HepG2 (cell line): ENCODE measurements at places on chromosomes 7 and 10. TPM values are rescaled to one million over a fixed set of nuclear protein-coding genes. Genes with fewer than 3 reads are reported as not detected.

Gene THNSL1
- polyA plus RNA-seq: 1.2 and 1.3 TPM in 2 replicates

Gene VGF
- 0.12 and 0.21 TPM in 2 replicates for polyA plus RNA-seq

Gene HMX3
- not detected in 2 replicates for polyA plus RNA-seq

Gene COL17A1
- 0.03 and 0.13 TPM in 2 replicates for polyA plus RNA-seq

Gene RSPH10B
- 0.03 TPM in 1 of 2 replicates, not detected in the other for polyA plus RNA-seq

Gene ZNF25
- 1.5 and 1.6 TPM in 2 replicates for polyA plus RNA-seq

Gene RPEL1
- 0.07 and 0.10 TPM in 2 replicates for polyA plus RNA-seq

Gene MLXIPL
- polyA plus RNA-seq: 60.1 and 66.2 TPM in 2 replicates

Gene SFTPA1
- polyA plus RNA-seq: not detected in 2 replicates

Gene TMEM196
- not detected in 2 replicates for polyA plus RNA-seq

- H3K27me3 ChIP-seq: no peaks in the 10 kb centered on the region; the same call in 1 of the 2 replicates
- no peak overlapping the region for H3K4me3 ChIP-seq
- peaks cover 13% of the 10 kb centered on the region for H3K4me1 ChIP-seq
- no peak overlapping the region for H3K27ac ChIP-seq
- H3K36me3 ChIP-seq: no peaks in the 10 kb centered on the region
These were observed 10.4 kb upstream of the TNKS2 start for GRCh38 chr10:91787810-91788209.

GRCh38 chr10:63462442-63462841, 3.3 kb downstream of the JMJD1C start:
- no peak overlapping the region for H3K4me3 ChIP-seq
- no peaks in the 10 kb centered on the region for H3K36me3 ChIP-seq
- no peak for DNase-seq
- H3K27me3 ChIP-seq: no peaks in the 10 kb centered on the region; the same call in 2 of the 3 replicates

DNA sequence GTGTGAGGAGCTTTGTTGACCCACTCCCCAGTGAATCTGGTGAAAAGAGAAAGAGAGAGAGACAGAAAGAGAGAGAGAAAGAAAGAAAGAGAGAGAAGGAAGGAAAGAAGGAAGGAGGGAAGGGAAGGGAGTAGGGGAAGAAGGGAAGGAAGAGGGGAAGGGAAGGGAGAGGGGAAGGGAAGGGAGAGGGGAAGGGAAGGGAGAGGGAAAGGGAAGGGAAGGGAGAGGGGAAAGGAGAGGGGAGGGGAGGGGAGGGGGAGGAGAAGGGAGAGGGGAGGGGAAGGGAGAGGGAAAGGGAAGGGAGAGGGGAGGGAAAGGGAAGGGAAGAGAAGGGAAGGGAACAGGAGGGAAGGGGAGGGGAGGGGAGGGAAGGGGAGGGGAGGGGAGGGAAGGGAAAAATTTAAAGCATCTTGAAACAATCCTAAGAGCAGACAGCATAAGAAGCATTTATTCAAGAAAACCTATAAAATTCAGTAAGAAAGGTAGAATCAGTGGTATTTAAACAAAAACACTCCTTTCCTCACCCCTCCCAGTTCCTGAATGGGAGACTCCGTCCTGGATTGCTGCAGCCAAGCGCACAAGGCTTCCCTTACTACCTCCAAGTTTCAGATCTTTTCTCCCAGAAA, 846.2 kb upstream of the POM121L12 start:
- DNase-seq: no peak
- no peak overlapping the region for H3K27ac ChIP-seq
- H3K4me3 ChIP-seq: no peak overlapping the region
- no peaks in the 10 kb centered on the region for H3K36me3 ChIP-seq
- no peaks in the 10 kb centered on the region for H3K4me1 ChIP-seq

- peaks cover 19% of the 10 kb centered on the region for H3K36me3 ChIP-seq
- H3K4me1 ChIP-seq: peaks cover 17% of the 10 kb centered on the region; the same call in 1 of the 2 replicates
- DNase-seq: no peak
- no peak overlapping the region for H3K4me3 ChIP-seq
These were observed 38.3 kb upstream of the BTBD16 start for GRCh38 chr10:122232769-122233168.

- DNase-seq: no peak
- peaks cover 33% of the 10 kb centered on the region for H3K27me3 ChIP-seq
- no peaks in the 10 kb centered on the region for H3K36me3 ChIP-seq
- peaks cover 20% of the 10 kb centered on the region for H3K4me1 ChIP-seq
These were observed 4.2 kb downstream of the MKX start for GRCh38 chr10:27741173-27742091.

GRCh38 chr7:11416641-11417458, 415.1 kb downstream of the THSD7A start:
- H3K27ac ChIP-seq: no peak overlapping the region
- no peaks in the 10 kb centered on the region for H3K27me3 ChIP-seq
- no peak overlapping the region for H3K4me3 ChIP-seq
- no peaks in the 10 kb centered on the region for H3K36me3 ChIP-seq

GRCh38 chr7:11804621-11805020, 27.4 kb downstream of the THSD7A start:
- no peaks in the 10 kb centered on the region for H3K27me3 ChIP-seq
- no peak overlapping the region for H3K27ac ChIP-seq
- H3K4me1 ChIP-seq: no peaks in the 10 kb centered on the region
- no peaks in the 10 kb centered on the region for H3K36me3 ChIP-seq

GRCh38 chr7:25392588-25393338, 164.5 kb upstream of the NPVF start:
- no peaks in the 10 kb centered on the region for H3K36me3 ChIP-seq
- no peaks in the 10 kb centered on the region for H3K4me1 ChIP-seq
- no peaks in the 10 kb centered on the region for H3K27me3 ChIP-seq

DNA sequence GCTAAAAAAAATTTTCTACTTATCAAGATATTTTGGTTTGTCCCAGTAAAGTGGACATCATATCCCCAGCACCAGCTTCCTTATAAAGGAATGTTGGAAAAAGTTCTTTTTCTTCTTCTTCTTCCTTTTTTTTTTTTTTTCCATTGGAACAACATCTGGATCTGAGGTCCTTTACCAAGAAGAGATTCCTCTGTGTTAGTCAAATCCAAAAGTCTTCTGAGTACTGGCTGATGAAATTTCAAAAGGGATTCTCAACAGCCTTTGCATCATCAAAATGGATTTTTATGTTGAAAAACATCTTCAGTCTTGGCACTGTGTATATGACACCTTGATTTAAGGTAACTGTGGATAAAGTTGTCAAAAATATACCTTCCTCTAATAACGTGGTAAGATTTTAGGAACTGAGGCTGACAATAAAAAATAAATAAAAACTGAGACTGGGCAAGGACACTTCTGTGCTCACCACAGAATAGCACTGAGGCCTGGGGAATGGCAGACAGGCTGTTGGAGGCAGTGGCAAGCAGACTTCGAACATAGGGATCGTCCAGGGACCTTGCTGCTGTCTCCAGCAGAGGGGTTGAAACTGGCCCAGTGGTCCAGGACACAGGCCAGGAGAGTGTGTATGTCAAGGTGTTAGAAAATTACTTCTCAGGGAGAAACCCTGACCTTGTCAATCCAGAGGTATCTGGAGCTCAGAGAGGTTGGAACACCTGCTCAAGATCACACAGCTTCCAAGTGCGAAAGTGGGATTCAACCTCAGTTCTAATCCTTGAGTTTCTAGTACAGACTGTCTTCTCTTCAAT, 130.4 kb downstream of the PTPN20 start:
- H3K36me3 ChIP-seq: no peaks in the 10 kb centered on the region
- H3K4me3 ChIP-seq: no peak overlapping the region
- peaks cover 17% of the 10 kb centered on the region; the same call in 1 of the 3 replicates for H3K27me3 ChIP-seq
- no peak overlapping the region for H3K27ac ChIP-seq
- no peaks in the 10 kb centered on the region for H3K4me1 ChIP-seq

DNA sequence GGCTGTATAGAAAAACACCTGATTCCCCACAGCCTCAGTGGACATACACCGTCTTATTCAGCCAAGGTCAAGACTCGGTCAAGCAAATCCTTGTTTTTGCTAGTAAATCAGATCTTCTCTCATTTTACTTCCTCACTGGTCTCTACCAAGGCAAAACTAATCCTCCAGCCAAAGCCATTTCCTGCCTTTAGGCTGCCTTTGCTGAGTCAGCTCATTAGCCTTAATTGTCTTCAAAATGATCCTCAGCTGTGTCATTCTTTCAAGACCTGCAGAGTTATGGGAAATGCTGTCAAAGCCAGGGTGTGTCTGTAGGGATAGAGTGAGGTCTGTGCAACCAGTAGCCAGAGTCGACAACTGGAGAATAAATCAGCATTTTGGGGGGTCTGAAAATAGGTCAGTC, 107.2 kb upstream of the FAM180A start:
- no peak overlapping the region for H3K27ac ChIP-seq
- no peak overlapping the region for H3K4me3 ChIP-seq
- H3K36me3 ChIP-seq: no peaks in the 10 kb centered on the region

DNA sequence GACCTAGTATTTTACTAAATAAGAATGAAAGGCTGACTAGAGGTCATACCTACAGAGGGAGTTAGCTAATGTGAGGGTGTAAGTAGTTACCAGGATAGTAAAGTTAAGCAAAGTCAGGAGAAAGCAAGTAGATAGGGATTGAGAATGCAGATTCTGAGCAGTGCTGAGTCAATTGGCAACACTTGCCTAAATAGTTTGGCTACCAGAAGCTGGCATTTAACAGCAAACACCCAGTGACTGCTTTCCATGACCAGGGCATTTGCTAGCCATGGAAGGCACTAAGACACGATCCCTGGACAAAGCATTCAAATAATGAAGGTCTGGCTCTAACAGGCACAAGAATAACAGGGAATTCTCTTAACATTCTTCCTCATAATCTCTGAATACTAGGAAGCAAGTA, 25.9 kb downstream of the TNKS2 start:
- H3K36me3 ChIP-seq: peaks cover 22% of the 10 kb centered on the region
- no peak for DNase-seq
- no peak overlapping the region for H3K27ac ChIP-seq
- no peak overlapping the region for H3K4me3 ChIP-seq
- no peaks in the 10 kb centered on the region for H3K4me1 ChIP-seq

- H3K4me1 ChIP-seq: peaks cover 14% of the 10 kb centered on the region
- H3K27ac ChIP-seq: no peak overlapping the region
- peak; percentile 18 for DNase-seq
- no peaks in the 10 kb centered on the region for H3K36me3 ChIP-seq
These were observed 4.7 kb downstream of the TMEM236 start for GRCh38 chr10:17756557-17757217.

- no peaks in the 10 kb centered on the region for H3K4me1 ChIP-seq
- H3K27ac ChIP-seq: no peak overlapping the region
- no peaks in the 10 kb centered on the region for H3K27me3 ChIP-seq
- no peaks in the 10 kb centered on the region for H3K36me3 ChIP-seq
These were observed 621.3 kb upstream of the DPP6 start for GRCh38 chr7:153430931-153431330.

DNA sequence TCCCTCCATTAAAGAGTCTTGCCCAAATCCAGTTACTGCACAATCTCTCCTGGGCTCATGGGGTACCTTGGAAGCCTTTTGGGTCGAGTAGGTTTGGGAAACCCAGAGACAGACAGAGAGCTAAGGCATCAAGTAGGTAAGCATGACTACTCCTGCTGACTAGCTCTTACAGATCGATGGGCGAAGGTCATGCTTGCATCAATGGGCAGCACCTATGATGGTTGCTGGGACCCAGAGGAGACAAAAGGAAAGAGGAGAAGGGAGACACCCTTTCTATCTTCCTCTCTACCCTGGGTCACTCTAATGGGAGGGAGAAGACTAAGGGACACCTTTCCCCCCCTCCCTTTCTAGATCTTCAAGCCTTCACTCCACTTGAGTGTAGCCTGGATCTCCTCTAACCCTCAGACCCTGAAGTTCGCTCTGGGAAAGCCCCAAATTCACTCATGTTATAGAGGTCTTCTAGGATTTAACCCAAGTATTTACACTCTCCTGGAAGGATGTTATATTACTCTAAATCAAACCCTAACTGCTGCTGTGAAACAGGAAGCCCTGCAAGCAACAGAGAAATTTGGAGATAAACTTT, 31.6 kb upstream of the ZNF746 start:
- no peak for DNase-seq
- no peaks in the 10 kb centered on the region for H3K36me3 ChIP-seq
- no peaks in the 10 kb centered on the region for H3K4me1 ChIP-seq
- no peak overlapping the region for H3K27ac ChIP-seq

DNA sequence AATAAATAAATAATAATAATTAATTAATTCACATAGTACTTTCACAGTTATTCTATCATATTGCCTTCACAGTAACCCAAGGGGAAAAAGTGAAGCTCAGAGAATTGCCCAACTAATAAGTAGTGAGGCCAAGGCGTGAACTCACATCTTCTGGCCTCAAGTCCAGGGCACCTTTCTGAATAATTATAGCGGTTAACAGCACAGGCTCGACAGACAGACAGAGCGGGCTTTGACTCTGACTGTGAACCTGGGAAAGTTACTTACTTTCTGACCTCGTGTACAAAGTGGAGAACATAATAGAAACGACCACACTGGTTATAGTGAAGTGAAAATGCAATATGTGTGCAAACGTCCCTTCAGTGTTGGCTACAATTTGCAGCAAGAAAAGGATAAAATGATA, 5.7 kb upstream of the SMKR1 start:
- no peaks in the 10 kb centered on the region for H3K36me3 ChIP-seq
- no peaks in the 10 kb centered on the region for H3K27me3 ChIP-seq
- H3K4me1 ChIP-seq: peaks cover 29% of the 10 kb centered on the region
- H3K27ac ChIP-seq: no peak overlapping the region

DNA sequence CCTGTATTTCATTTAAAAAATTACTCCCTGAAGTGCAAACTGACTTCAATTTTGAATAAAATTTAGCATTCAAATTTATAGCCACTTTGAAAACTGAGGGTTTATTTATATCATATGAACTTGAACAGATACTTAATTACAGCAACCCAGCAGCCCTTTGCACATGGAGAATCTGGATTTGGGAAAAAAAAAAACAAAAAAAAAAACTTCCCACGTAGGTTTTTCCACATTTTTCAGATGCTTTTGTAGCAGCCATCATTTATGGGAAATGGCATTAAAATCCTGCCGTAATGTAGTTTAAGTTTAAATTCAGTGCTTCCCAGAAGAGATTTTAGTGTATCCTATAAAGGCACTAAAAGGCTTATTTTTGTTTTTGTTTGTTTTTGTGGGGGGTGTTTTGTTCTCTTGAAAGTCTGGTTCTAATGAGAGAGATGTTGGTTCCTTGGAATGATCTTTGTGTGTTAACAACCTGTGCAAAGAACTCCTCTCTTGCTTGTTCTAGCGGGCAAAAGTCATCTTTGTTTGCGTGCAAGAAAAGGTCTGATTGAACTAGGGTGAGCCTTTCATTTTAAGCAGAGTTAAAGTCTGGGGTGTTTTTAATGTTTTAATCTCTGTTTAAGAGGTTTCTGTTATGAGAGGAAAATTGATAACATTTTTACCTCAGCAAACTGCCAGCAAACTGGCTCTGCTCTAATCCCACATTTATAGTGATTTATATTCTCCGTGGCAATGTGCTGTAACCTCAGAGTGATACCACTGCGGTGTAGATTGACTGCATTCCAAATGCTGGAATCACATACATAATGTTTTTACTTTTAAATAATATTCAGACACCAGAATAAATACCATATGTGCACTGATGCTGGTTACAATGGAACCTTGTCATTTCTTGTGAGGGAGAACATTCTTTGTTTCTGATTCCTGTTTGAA, 105.5 kb downstream of the WNT2 start:
- peaks cover 6% of the 10 kb centered on the region; the same call in 2 of the 3 replicates for H3K36me3 ChIP-seq
- H3K4me3 ChIP-seq: no peak overlapping the region
- DNase-seq: no peak
- no peak overlapping the region for H3K27ac ChIP-seq
- no peaks in the 10 kb centered on the region for H3K27me3 ChIP-seq

DNA sequence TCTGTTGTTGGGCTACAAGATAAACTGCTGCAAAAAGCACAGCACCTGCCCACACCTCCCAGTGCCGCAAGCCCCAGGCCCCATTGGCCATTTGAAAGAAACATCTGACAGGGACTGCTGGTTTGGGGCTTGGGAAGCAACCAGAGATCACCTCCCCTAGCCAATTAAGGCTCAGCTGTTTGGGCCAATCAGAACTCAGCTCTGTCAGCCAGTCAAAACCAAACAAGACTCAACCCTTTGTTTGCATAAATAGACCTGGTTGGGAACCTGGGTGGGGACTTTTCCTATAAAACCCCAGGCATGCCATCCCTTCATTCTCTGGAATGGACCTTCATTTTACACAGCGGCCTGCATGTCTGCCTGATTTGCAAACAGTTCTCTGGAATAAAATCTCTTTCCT, 17.2 kb upstream of the NME8 start:
- H3K4me3 ChIP-seq: no peak overlapping the region
- no peak overlapping the region for H3K27ac ChIP-seq
- no peak for DNase-seq
- H3K27me3 ChIP-seq: no peaks in the 10 kb centered on the region; the same call in 2 of the 3 replicates
